Fibroblast of lung (primary cell): ENCODE measurements at places on chromosomes 12 and 14.

DNA sequence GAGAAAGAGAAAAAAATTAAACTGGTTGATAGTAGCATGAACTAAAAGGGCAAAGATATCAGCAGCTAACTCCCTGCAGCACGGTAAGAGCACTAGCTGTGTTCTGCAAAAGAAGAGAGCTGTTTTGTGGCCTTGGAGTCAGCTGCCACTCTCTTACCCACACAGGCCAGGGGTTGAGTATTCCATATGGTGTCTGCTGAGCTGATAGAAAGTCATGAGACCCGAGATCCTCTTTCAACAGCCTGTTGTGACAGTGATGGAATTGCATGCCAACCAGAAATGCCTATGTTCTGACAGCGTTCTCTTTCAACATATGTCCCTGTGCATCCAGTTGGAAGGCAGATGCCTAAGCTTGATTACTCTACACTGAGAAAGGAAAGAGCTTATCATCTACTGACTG, 39.9 kb downstream of the TMTC1 start:
- H3K36me3 ChIP-seq, result no peaks in the 10 kb centered on the region
- H3K4me1 ChIP-seq, result peaks cover 9% of the 10 kb centered on the region
- H3K27me3 ChIP-seq, result no peaks in the 10 kb centered on the region
- DNase-seq, result peak; percentile 96
- H3K4me3 ChIP-seq, result no peak overlapping the region

- peak; percentile 93 for DNase-seq
- no peaks in the 10 kb centered on the region for H3K36me3 ChIP-seq
- no peaks in the 10 kb centered on the region for H3K27me3 ChIP-seq
- no peak overlapping the region for H3K27ac ChIP-seq
- peaks cover 5% of the 10 kb centered on the region for H3K4me1 ChIP-seq
- H3K4me3 ChIP-seq, result no peak overlapping the region
Observed at GRCh38 chr12:87813476-87814234, 215.5 kb downstream of the C12orf50 start.

- H3K4me1 ChIP-seq, result peaks cover 3% of the 10 kb centered on the region
- H3K4me3 ChIP-seq, result no peak overlapping the region
- H3K27ac ChIP-seq, result no peak overlapping the region
- DNase-seq, result peak; percentile 19
- H3K27me3 ChIP-seq, result no peaks in the 10 kb centered on the region
Observed at GRCh38 chr12:28253161-28253641, 62.9 kb downstream of the CCDC91 start.

- H3K4me1 ChIP-seq, result peaks cover 3% of the 10 kb centered on the region
- no peak for DNase-seq
- peaks cover 3% of the 10 kb centered on the region for H3K36me3 ChIP-seq
- no peak within 1 kb of the TSS for H3K27ac ChIP-seq
- H3K27me3 ChIP-seq, result no peaks in the 10 kb centered on the region
Observed at GRCh38 chr12:56229916-56230431, at the start of gene SLC39A5. Gene SLC39A5 (plus strand): TSS chr12:56230051. CDS start chr12:56231275, 1,224 bp downstream.

GRCh38 chr14:101620031-101620788, 58.9 kb downstream of the DIO3 start:
- no peaks in the 10 kb centered on the region for H3K36me3 ChIP-seq
- H3K4me1 ChIP-seq, result no peaks in the 10 kb centered on the region
- no peak for DNase-seq
